ENCODE measurements at places on chromosomes 16 and 17. TPM values are rescaled to one million over a fixed set of nuclear protein-coding genes. Genes with fewer than 3 reads are reported as not detected.

- no peak for DNase-seq
Observed at GRCh38 chr17:2634361-2634960, 41.0 kb downstream of the PAFAH1B1 start.

- DNase-seq = no peak
Observed at GRCh38 chr16:8946544-8946943, 17.2 kb downstream of the USP7 start.

- no peak for DNase-seq
Observed at GRCh38 chr17:48283411-48283810, 146.6 kb downstream of the SKAP1 start.

Gene HIC1
- polyA plus RNA-seq = 15.1 TPM

Gene ZNF750
- polyA plus RNA-seq = not detected

DNA sequence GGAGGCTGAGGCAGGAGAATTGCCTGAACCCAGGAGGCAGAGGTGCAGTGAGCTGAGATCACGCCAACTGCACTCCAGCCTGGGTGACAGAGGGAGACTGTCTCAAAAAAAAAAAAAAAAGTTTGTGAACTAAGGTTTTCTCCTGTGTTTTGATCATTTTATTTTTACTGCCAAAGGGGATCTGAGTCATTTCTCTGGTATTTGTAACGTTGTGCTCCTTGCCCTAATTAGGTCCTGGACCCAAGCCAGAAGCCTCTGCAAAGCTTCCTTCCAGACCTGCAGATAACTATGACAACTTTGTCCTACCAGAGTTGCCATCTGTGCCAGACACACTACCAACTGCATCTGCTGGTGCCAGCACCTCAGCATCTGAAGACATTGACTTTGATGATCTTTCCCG, 32.1 kb downstream of the IST1 start:
- peak; percentile 80 for DNase-seq

Gene RASD1
- 0.90 TPM for polyA plus RNA-seq

GRCh38 chr16:28167730-28168129, 44.0 kb downstream of the XPO6 start:
- no peak for DNase-seq

DNA sequence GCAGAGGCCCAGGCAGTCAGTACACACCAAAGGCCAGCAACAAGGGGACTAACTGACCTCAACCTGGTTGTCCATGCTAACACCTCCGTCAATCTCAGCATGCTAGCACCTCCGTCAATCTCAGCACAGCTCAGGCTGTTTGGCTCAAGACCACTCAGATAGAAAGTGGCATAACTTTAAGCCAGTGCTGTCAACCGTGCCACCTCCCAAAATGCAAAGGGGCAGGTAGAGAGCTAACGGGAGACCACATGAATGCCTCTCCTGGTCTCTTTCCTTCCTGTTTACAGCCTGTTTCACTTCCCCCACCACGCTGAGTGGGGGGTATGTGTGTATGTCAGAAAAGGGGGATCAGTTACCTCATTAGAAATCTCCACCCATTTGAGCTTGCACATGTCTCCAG, 3.3 kb downstream of the UBTF start:
- no peak for DNase-seq

Gene TBC1D26
- not detected for polyA plus RNA-seq

Gene ARHGAP23
- polyA plus RNA-seq = 17.2 TPM

Gene SLC35G6
- polyA plus RNA-seq = not detected

DNA sequence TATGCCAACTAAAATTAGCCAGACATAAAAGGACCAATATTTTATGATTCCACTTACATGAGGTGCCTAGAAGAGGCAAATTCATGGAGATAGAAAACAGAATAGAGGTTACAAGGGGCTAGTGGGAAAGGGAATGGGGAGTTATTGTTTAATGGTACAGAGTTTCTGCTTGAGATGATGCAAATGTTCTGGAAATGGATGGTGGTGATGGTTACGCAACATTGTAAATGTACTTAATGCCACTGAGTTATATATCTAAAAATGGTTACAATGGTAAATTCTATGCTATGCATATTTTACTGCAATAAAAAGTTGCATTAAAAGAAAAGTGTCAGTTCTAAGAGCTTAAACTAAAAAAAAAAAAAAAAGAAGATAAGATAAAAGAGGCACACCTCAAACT, 17.9 kb downstream of the MT1X start:
- DNase-seq = no peak

DNA sequence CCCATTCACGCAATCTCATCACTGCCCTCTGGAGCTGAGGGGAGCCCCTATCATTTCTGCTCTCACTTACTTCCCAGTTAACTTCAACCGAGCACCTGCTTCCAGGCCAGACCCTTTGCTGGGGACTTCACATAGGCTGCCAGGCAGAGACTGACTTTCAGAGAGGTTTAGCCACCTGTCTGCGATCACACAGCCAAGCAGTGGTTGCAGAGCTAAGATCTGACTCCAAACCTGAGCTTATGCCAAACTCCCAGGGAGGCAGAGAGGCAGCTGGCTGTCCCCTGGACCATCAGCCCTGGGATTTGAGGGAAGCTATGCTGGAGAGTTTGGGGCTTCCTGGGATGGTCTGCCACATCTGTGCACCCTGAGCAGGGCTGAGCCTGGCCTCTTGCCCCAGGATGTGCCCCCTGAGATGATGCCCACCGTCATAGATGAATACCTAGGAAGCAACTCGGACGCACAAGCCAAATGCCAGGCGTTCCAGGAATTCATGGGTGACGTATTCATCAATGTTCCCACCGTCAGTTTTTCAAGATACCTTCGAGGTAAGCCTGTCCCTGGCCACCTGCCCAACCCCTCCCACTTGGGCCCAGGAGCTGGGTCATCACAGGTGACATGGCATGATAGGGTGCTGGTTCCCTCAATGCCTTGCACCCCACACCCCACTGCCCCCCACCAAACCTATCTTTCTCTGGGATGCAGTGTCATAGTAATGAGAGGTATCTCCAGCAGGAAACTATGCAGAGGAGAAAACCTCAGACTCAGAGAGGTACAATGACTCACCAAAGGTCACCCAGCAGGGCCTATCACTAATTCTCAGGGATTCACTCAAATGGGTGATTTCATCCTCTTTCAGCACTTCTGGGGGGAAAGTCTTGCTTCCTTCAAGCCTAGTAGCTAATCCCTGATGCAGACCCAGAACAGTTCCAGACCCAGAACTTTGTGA, 10.0 kb downstream of the CES3 start:
- no peak for DNase-seq

- no peak for DNase-seq
Observed at GRCh38 chr16:73998707-73999106, 297.9 kb upstream of the PSMD7 start.

GRCh38 chr16:30903596-30903995, 7.2 kb downstream of the CTF1 start:
- DNase-seq = no peak

GRCh38 chr16:66365651-66366050, 840 bp upstream of the CDH5 start:
- no peak for DNase-seq

GRCh38 chr17:42543190-42544079, 7.4 kb downstream of the NAGLU start:
- DNase-seq = no peak

GRCh38 chr17:8951206-8951605, 14.3 kb downstream of the PIK3R5 start:
- no peak for DNase-seq

- DNase-seq = no peak
Observed at GRCh38 chr17:28811651-28812090, 30.9 kb downstream of the FAM222B start.

DNA sequence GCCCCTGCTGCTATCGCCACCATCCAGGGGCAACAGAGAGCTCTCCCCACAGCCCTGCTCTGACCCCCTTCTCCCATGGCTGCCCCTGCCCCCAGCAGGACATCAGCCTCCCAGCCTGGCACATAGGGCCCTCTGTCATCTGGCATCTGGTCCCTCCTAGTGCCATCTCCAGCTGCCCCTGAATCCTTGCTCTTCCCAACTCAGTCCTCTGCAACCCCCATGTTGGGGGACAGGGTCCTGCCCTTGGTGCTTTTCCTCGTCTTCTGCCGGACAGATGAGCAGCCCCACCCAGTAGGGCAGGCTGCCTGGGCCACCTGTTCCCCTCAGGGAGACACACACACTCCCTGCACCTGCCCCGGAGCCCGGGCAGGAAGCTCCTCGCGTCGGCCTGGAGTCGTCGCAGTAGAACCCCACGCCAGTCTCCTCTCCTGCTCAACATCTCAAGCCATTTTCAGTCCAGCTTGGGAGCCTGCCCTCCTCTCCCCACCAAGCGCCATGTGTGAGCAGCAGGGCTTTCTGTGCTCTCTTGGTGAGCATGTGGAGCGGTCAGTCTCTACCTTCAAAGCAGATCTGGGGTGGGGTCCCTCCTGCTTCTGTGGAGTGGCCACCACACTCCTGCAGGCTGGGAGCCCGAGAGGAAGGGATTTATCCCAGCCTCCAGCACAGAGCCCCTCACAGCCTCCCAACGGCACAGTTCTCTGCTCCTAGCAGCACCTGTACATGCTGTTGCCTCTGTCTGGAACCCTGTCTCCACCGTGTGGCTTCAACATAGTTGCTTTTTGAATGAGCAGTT, 28.2 kb downstream of the TNFRSF13B start:
- no peak for DNase-seq

Gene MT1M
- 0.94 TPM for polyA plus RNA-seq

DNA sequence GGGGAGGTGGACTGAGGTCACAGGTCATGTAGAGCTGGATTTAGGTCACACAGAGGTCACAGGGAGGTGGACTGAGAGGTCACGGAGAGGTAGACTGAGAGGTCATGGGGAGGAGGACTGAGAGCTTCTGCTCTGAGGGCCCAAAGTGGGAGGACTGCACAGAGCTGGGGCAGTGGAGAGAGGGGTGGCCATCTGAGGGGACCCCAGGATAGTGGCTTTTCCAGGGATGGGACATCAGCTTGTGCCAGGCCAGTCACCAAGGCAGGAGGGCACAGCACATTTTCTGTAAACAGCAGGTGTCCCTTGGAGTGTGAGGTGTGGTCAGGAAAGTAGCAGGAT, 26.1 kb upstream of the JPT2 start:
- DNase-seq = no peak

- DNase-seq = no peak
Observed at GRCh38 chr17:74334393-74335039, 8.5 kb downstream of the KIF19 start.

- DNase-seq = no peak
Observed at GRCh38 chr17:411421-412120, 59.0 kb upstream of the RPH3AL start.

Gene GRAP
- 0.06 TPM for polyA plus RNA-seq

Measured in BJ (cell line).